EH (cell line): ENCODE measurements at places on chromosomes 7 and 10.

DNA sequence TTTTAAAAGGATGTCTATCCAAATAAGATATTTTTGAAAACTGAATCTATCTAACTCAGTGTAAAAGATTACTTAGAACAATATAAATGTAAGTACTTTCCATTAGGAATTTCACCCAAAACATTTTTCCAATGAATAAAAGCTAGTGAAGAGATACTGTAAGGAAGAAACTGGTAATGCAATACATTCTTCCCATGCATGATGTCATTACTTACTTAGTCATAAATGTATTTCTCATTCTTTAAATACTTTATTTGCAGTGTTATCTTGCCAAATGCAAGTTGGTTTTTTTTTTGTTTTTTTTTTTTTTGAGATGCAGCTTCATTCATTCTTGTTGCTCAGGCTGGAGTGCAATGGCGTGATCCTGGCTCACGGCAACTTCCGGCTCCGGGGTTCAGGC, 265.6 kb downstream of the PHF14 start:
- peak; percentile 54 for DNase-seq

DNA sequence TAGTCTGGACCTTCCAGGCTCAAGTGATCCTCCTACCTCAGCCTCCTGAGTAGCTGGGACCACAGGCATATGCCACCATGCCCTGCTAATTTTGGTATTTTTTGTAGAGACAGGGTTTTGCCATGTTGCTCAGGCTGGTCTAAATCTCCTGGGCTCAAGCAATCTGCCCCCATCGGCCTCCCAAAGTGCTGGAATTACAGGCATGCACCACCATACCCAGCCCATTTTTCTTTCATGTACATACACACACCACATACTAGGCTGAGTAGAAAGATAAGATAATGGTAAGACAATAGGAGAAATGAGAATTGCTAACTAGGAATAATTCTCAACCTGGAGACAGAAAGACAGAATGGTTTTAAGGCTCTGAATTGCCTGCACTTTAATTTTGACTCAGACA, 83.8 kb downstream of the CPEB3 start:
- no peak for DNase-seq

DNA sequence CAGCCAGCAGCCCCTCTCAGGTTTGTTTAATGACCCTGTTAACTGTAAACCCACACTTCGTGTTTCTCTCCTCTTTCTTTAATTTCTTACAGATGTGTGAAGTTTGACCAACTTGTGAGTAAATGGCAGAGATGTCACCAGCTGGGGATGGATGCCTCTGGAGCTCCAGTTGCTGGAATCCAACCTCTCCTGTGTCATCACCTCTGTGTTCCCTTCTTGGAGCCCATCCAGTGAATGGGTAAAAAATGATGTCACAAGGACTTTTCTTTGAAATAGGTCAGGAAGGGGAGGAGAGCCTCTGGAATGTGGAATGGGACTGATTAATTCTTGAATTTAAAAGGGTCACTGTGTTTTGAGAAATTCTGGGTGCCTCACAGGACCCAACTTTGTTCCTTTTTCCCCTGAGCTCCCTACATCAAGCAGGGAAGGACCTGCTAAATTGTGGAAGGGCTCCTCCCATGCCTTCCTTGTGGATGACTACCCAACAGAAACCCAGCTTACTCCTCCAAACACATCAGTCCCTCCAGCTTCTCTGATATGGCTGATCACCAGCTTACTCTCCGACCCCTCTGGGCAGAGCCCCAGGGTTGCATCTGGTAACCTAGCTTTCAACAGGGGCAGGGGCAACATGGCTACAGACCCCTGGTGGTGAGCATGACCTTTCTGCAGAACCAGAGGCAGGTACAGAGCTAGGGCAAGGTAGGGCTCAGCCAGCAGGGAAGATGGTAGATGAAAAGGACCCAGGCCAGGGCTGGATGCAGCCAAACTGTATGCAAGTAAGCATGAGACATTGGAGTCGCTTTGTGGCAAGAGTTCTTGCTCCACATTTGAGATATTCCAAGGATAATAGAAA, 67.5 kb downstream of the STRA8 start:
- DNase-seq, result peak; percentile 19

GRCh38 chr10:125030567-125031197, 88.8 kb downstream of the ZRANB1 start:
- DNase-seq, result peak; percentile 16

DNA sequence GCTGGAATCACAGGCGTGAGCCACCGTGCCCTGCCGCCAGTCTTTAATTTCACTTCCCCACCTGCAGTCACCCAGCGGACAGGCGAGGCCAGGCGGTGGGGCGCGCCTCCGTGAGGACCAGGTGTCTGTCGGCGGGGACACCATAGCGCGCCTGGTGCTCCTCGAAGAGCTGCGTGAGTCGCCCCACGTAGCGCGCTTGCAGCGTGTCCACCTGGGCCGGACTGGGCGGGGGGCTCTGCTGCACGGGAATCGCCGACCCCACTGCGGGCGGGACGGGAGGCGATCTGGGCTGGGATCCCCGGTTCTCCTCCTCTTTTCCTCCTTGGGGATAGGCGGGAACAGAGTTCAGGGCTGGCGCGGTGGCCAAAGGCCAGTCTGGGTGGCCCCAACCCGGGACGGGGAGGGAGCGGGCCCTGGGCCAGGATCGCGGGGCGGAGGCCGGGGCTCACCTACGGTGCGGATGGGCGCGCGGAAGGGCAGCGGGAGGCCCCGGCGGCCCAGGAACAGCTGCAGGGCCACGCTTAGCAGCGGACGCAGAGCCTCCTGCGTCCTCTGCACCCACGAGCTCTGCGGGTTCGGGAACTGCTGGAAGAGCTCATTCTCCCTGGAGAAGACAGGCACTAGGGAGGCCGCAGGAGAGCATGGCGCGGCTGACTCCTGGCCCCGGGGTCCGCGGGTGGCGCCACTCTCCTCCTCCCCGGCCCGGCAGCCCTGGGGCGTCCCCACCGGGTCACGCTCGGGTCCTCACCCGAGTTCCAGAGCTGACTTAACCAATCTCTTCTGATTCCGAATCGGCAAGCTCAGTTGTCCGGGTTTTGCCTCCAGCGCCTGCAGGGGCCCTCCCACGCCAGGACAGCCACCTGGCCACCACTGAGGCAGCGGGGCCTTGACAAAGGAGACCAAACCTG, 1.1 kb upstream of the MOGAT3 start:
- DNase-seq, result peak; percentile 13

GRCh38 chr10:85914720-85915119, 451.9 kb downstream of the GRID1 start:
- no peak for DNase-seq

- peak; percentile 59 for DNase-seq
Measured at GRCh38 chr10:66836057-66836456, 89.8 kb upstream of the LRRTM3 start.

GRCh38 chr7:134587750-134588149, 38.8 kb downstream of the AKR1B15 start:
- DNase-seq, result no peak

GRCh38 chr10:19738440-19738839, 77.8 kb upstream of the PLXDC2 start:
- no peak for DNase-seq

- DNase-seq, result no peak
Measured at GRCh38 chr7:76354981-76355730, 3.6 kb downstream of the YWHAG start.

- peak; percentile 95 for DNase-seq
Measured at GRCh38 chr7:92831716-92832533, 4.4 kb downstream of the CDK6 start.

DNA sequence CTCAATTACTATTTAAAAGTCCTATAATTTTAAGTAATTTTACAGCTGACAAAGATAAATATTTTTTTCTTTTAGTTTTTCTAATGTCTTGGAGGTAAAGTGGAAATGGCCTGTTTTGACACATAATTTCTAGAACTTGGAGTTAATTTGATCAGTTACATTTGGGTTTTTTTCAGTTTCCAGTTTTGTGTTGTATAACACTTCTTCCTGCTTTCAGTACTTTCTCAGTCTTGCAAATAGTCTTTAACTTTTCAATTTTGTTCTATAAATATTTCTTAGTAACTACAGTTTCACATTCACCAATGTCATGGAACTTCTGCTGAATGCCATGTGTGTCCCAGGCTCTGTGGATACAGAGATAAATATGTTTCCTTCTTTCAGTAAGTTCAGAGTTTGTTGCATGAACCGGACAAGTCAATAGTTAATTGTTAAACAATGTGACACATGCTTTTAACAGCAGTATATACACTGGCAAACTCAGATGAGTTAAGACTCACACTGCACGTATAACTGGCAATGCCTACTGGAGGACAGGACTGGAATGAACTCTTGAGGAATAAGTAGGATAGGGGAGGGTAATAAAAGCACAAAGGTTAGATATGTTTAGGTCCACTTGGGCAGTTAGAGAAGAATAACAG, 4.6 kb downstream of the SHOC2 start:
- no peak for DNase-seq

GRCh38 chr7:31529103-31529502, 15.2 kb downstream of the ITPRID1 start:
- no peak for DNase-seq

GRCh38 chr10:75623310-75624093, 192.1 kb downstream of the LRMDA start:
- DNase-seq, result no peak

DNA sequence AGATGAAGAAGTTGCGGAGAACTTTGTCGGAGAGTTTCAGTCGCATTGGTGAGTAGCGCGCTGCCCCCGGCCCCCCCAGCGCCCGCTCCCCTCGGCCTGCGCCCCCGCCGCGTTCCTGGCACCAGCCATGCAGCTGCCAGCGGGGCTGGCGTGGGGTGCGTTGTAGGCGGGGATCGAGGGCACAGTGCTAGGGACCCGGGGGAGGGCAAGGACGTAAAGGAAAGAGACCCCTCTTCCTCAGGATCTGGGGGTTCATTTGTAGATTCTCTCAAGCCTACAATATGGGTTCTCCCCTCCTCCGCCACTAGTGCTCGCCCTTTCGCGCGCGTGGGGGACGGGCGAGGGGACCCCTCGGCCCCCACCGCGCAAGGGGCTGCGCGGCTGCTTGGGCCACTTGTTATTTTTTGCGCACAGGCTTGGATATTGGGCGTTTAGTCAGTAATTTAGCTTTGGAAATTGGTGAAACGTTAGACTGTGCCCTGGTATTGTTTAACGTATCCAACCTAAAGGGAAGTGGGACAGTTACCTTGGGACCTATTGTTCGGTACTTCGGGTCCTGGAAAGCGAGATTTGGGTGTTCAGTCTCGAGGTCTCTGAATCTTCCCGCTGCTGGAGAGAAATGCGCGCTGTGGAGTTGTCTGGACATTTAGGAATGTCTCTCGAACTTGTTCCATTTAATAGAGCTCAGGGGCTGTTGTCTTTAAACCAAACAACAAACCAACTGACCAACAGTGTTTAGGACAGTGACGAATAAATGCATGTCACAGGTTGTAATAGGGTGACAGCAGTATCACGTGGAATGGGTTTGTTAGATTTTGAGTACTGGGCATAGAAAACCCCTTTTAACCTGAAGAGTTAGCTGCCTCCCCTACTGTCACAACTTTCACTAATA, 796 bp downstream of the CDK14 start:
- DNase-seq, result peak; percentile 47

GRCh38 chr7:130393841-130394411, 13.6 kb downstream of the CPA1 start:
- no peak for DNase-seq
